ENCODE measurements at places on chromosomes 12 and 14.

GRCh38 chr14:24734917-24735500, 101.0 kb upstream of the GZMB start:
- DNase-seq = no peak

DNA sequence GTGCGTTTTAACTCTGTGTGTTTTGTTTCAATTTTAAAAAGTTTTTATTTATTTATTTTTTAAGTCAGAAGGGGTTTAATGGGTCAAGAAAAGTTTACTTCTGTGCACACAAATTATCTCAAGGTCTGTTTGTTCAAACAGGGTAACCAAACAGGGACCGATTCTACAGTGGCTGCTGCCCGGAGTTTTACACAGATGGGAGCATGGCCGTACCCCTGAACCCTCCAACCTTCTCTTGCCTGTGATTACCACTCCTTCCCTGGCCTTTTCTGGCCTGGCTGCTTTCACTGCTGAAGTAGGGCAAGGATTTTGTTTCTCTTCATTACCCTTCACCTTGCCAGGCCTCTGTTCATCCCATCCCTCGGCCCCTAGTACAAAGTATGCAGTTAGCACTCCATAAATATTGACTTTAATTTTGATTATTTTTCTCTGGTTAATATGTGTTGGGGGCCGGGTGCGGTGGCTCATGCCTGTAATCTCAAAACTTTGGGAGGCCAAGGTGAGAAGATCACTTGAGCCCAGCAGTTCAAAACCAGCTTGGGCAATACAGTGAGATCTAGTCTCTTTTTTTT, 15.8 kb upstream of the FBXL14 start:
- no peak for DNase-seq

GRCh38 chr12:14880890-14881453, 4.7 kb downstream of the MGP start:
- DNase-seq = no peak

- no peak for DNase-seq
These were observed 314.3 kb upstream of the OR4E1 start for GRCh38 chr14:21987937-21988336.

DNA sequence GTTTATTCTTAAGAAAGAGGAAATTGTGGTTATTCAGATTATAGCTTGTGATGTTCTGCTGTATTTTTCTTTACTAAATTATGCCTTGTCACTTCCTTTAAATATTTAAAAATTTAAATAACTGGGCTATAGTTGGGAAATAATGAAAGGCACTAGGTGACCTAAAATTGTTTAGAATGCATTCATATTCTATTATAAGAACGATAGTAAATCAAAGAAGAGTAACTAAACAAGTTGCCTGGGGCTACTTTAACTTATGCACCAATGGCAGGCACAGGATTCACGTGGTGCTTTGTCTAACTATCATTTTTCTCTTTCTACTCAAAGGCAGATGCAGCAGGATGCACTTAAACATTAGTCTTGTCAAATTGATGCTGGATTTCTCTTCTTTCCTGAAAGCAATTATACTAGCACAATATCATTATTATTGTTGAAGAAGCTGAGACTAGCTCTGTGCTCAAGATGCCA, 190.7 kb upstream of the PPFIA2 start:
- DNase-seq = no peak

DNA sequence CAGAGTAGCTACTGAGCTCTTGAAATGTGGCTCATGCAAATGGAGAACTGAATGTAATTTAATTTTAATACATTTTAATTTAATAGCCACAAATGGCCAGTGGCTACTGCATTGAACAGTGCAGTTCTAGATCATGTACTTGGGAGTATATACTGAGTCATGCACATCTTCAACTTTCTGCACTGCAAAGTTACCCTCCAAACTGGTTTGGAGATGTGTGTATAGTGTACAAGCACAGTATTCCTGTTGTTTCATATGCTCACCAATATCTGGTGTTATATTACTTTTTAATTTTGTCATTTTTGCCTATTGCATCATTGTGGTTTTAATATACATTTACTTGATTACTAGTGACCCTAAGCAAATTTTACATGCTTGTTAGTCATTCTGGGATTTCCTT, 372.8 kb downstream of the NELL2 start:
- no peak for DNase-seq

- no peak for DNase-seq
These were observed 202.6 kb upstream of the LRFN5 start for GRCh38 chr14:41404126-41404525.

- no peak for DNase-seq
These were observed 43.3 kb upstream of the CMKLR1 start for GRCh38 chr12:108382437-108382801.

- DNase-seq = no peak
These were observed 66.0 kb downstream of the BHLHE41 start for GRCh38 chr12:26058818-26059217.

- DNase-seq = no peak
These were observed 158.2 kb downstream of the SLC38A4 start for GRCh38 chr12:46667551-46667950.

DNA sequence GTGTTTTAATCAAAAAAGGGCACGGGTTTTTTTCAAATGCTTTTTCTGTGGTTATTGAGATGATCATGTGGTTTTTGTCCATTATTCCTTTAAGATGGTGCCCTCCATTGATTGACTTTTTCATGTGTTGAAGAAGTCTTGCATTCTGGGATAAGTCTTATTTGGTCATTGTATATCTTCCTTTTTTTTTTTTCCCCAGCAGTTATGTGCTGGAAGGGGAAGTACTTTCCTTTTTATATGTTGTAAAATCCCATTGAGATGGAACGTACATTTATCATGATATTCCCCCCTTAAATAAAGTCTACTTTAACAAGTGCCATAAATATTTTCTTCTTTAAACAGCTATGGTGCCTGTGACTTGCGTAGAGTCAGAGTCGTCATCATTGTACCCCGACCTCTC, 24.8 kb upstream of the MUCL1 start:
- no peak for DNase-seq

GRCh38 chr14:20797164-20797563, 5.5 kb downstream of the RNASE1 start:
- DNase-seq = no peak

DNA sequence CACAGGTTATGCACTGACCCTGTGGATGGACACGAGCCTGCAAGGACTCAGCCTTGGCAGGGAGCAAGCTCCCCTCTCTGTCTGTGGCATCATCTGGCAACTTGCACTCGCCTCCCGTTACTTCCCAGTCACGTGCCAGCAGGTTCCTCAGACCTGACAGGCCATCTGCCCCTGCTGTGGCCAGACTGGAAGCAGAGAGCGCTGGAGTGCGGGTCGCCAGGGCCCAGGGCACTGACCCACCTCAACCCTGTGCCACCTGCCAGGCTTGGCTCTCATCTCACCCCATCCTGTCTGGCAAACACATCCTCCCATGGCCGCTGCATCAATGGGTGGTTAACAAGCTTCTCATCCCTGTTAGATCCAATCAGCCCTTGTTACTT, 28.4 kb downstream of the SLC6A12 start:
- no peak for DNase-seq

DNA sequence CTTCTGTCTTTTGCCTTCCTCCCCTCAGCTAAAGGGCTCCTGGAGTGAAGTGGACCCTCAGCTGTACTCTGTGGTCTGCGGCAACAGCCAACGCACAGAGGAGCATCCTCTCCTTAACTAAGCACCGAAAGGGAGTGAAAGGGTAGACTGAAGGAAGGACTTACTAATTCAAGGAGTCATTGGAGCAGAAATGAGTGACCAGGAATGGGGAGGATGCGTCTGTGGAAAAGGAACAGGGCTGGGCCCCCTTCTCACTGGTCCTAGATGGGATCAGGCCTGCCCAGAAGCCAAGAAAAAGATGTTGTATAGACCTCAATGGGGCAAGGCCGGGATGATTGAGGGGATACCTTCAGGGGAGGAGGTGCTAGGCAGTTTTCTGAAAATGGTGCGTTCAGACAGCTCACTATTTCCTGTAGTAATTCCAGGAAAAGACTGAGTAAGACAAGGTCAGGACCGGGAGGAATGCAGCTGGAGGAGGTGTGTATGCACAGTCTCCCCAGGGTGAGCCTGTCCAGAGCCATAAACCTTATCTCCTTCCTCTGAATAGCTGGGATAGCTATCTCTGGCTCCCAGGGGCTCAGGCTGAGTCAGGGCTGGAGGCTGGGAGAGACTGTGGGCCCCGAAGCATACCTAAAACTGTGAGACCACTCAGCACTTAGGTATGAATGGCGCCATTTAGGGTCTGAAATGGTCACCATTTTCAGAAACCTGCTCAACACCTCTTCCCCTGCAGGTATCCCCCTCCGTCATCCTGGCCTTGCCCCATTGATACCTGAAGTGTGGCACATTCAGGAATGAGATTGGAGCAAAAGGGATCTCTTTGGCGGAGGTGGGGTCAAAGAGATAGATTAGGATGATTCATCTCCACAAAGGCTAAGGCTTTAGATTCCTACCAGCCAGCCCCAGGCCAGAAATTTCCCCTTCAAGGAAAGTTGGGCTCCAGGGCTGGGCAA, 20.2 kb upstream of the KRT8 start:
- no peak for DNase-seq

DNA sequence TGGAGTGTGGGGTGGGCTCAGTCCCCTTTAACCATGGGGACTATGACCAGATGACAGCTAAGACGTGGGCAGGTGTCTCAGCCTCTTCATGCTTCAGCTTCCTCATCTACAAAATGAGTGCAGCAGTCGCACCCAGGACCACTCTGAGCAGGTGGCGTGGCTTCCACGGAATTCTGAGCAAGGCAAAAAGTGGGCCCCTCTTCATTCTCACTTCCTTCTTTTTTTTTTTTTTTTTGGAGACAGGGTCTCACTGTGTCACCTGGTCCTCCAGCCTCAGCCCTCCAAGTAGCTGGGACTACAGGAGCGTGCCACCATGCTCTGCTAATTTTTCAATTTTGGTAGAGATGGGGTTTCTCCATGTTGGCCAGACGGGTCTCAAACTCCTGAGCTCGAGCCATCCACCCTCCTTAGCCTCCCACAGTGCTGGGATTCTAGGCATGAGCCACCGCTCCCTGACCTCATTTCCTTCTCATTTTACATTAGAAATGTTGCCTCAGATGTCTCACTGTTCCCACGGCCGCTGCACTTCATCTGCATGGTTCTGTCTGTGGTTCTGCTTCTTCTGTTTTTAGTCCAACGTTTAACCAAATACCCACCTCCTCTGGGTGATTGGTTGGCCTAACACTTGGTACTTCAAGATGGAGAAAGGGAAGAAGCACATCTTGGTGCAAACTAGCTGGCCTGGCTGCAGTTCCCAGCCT, 41.3 kb upstream of the BCL7A start:
- no peak for DNase-seq

DNA sequence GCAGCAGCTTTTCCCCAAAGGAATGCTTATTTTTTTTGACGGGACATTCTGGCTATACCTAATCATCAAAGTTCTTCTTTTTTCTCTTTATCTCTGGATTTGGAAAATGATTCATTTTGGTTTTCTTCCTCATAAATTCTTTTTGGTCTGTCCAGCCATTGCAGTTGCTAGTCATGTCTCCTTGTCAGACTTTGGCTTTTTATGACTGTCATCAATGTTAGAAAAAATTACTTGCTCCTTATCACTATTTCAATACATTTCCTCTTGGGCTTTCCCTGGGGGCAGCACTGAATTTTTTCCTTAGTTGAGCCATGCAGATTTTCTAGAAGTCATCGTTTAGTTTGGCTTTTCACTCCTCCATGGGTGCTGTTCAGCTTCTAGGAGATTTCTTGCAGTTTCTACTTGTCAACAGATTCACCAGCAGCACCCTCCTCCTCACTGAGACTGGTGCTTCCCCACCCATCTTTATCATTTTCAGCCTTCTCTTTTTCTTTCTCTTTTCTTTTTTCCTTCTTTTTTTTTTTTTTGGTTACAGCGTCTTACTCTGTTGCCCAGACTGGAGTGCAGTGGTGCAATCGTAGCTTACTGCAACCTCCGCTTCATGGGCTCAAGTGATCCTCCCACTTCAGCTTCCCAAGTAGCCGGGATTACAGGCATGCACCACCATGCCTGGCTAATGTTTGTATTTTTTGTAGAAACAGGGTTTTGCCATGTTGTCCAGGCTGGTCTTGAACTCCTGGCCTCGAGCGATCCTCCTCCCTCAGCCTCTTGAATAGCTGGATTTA, 5.2 kb downstream of the ADIPOR2 start:
- DNase-seq = no peak

- DNase-seq = no peak
These were observed 136.1 kb downstream of the KICS2 start for GRCh38 chr12:64085996-64086395.

DNA sequence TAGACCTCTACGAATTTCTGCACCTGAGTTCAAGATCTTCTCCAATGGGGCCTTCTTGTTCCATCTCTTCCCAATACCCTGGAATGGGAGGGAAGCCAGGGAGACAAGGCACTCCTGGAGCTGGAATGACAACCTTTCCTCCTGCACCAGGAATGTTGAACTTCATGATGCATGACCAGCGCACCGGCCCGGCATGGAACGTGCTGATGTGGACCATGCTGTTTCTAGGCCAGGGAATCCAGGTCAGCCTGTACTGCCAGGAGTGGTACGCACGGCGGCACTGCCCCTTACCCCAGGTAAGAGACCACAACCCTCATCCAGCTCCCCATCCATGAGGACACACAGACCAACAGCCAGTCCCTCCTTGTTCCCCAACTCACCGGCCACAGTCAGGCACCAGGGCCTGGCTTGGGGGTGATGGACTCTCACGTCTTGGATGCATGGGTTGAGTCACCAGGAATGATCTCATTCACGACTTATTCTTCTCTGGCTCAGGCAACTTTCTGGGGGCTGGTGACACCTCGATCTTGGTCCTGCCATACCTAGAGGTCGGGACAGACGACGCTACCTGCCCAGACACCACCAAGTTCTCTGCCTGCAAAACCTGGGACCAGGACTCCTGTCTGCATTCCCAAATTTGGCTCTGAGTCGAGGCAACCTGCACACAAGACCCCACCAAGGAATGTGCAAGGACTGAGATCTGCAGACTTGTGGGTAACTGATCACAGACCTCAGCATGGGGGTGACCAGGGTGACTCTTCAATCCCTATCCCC, 20.5 kb downstream of the SOAT2 start:
- no peak for DNase-seq

DNA sequence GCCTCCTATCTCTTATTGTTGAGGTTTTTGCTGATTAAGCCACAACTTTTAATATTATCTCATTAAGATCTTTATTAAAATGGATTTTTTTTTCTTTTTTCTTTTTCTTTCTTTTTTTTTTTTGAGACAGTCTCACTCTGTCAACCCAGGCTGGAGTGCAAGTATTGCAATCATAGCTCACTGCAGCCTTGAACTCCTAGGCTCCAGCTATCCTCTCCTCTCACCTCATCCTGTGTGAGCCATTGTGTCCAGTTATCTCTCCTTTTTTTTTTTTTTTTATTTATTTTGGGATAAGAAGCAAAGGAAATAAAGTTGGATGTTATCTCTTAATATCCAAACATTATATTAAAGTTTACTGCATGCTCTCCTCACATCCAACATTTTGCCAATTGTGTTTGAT, 12.7 kb downstream of the VEZT start:
- DNase-seq = no peak
